ENCODE measurements at places on chromosomes 4 and X. TPM values are rescaled to one million over a fixed set of nuclear protein-coding genes. Genes with fewer than 3 reads are reported as not detected.

GRCh38 chr4:69092980-69093568, 3.2 kb upstream of the UGT2B7 start:
- no peak for DNase-seq

GRCh38 chr4:22465996-22466395, 49.9 kb downstream of the ADGRA3 start:
- no peak for DNase-seq

The RAB28 gene
- polyA plus RNA-seq: 30.0 TPM

The HPRT1 gene
- polyA plus RNA-seq: 43.5 TPM
